H54 (cell line): ENCODE measurements at places on chromosomes 13 and 19.
A peak's percentile ranks its signal among the peaks of the same experiment; 100 is the strongest.

DNA sequence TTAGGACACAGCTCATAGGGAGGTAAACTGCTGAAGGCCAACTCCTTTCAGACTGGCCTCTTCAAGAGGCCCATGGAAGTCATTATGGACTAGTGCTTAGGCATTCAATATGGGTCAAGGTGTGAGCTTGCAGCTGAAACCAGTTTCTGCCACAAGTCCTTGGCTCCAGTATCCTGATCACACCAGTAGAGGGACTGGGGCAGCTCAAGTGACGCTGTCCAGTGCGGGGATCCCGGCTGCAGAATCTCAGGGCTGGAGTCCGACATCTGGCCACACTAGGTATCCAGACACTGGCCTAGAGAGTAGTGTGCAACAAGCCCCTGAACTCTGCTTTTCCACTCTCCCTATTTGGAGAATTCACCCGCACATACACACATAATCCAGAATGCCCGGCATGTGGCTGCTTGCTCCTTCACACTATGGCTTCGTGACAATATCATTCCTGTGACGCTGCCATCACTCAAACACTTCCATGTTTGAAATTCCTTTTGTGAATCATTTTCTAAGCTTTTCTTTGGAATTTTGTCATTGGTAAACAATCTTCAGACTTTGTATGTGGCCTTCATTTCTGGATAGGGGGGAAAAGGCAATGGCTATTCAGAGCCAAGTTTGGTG, 425.1 kb downstream of the EFNB2 start:
- DNase-seq, result no peak

- no peak for DNase-seq
Observed at GRCh38 chr19:19600793-19601330, 17.6 kb downstream of the PBX4 start.

DNA sequence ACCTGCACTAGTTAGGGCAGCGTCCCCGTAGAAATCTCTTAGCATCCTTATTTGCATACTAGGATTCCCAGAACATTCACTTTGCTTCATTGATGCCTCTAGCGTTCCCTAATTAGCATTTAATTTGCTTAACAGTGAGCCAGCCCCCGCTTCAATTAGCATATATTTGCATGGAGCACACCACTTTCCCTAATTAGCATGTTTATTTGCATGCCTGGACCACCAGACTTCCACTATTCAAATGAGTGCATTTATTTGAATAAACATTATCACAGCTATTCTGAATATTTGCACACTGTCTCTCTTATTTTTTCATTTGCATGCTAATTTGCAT, 69.6 kb downstream of the RYR1 start:
- DNase-seq, result no peak

- no peak for DNase-seq
Observed at GRCh38 chr19:16315825-16316505, 8.7 kb upstream of the KLF2 start.

DNA sequence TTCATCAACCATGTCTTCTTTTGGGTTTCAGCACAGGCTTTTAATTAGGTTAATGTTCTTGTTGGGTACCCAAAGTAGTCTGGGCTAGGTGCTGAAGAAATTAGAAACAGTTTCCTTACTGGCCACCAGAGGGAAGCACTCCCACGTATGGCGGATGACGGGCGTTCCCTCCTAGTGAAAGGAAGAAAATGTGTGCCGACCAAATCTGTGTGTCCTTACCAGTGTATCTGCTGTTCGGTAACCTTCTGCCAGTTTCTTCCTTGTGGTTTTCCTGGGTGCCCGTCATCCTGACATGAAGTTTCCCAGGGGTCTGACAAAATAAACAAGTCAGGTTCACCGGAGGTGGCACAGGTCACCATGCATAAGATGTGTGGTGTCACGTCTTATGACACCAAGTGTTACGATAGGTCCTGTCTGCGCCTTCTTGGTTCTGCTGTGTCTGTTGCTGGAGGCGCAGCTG, 6.0 kb upstream of the WDR88 start:
- peak; percentile 86 for DNase-seq

DNA sequence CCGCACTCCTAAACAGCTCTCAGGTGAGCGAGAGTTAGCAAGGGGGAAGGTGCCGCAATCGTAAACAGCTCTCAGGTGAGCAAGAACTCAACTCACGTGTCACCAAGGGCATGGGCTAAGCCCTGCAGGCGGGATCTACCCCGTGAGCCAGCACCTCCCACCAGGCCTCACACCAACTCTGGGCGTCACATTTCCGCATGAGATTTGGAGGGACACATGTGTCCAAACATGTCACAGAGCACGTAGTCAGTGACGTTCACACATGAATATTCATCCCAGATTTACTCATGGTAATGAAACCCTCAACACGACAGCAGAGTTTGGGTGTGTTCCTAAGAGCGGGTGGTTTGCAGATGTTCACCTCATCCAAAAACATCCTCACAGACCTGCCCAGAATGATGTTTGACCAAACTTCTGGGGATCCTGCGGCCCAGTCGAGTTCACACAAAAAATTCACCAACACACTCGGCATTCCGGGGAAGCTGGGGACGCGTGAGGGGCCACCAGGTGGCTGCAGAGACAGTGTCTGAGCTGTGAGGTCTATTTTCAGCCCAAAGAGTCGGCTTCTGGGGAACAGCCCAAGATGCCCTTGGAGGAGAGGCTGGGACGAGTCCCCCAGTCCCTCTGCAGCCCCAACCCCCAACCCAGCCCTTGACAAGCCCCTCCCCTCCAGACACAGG, 19.6 kb downstream of the C2CD4C start:
- no peak for DNase-seq

GRCh38 chr19:16619457-16619856, 8.5 kb downstream of the MED26 start:
- DNase-seq, result no peak

- DNase-seq, result no peak
Observed at GRCh38 chr19:12834976-12835757, 788 bp upstream of the RTBDN start.

DNA sequence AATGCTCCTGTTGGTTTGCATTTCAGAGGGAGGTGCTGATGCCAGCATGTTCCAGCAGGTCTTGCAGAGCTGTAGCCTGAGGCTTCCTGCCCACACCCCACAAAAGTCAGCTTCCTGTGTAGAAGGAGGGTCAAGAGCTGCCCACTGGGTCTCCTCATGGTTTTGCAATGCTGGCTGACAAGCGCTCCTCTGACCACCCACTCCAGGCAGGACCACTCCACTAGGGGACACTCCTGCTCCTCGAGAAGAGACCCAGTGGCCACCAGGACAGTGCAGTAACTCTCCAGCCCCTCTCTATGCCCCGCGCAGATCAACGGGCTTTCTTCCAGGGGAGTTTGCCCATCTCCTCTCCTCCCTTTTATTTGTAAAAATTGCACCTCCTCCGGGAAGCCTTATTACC, 72.9 kb upstream of the UQCRFS1 start:
- no peak for DNase-seq

DNA sequence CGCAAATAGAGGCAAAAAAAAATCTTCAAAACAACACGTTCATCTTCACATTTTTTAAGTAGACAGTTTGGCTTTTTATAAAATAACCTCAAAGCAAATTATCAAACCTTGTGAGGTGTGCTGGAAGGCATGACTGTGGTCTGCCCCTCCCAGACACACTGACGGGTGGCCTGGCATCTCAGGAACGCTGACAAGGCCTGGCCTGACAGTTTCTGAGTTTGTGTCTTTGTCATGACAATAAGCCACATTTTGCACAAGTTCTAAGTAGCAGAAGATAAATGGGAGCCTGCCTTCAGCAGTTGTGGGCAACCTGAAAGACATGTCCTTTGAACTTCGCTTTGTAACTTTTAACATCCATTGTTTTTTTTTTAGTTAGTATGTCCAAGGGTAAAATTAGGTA, 38.5 kb downstream of the SOX21 start:
- no peak for DNase-seq

DNA sequence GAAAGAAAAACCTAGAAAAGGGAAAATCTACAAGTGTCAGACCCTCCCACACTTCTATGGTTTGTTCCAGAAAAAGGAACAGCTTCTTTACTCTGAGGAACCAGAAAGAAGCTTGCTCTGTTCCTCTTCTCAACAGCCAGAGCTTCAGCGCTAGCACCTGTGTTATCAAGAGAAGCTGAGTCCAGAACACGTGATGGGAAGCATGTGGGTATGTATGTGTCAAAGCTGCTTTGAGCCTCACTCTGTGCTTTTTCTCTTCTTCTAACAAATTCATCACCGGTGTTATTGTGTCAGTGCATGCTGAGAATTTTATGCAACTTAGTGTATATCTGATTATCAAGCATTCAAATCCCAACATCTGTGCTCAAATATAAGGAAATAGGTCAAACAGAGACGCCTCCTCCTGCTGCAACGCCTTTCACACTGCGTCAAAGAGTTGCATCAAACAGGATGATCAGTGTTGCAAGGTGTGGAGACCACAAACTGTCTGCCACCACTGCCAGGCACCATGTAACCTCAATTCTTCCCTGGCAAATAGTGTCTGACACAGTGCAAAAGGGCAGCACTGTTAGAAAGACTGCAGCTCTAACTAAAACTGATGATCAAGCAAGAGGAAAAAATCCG, 83.9 kb downstream of the LRRC63 start:
- DNase-seq, result no peak

- DNase-seq, result no peak
Observed at GRCh38 chr19:44609219-44609618, 4.1 kb upstream of the IGSF23 start.

DNA sequence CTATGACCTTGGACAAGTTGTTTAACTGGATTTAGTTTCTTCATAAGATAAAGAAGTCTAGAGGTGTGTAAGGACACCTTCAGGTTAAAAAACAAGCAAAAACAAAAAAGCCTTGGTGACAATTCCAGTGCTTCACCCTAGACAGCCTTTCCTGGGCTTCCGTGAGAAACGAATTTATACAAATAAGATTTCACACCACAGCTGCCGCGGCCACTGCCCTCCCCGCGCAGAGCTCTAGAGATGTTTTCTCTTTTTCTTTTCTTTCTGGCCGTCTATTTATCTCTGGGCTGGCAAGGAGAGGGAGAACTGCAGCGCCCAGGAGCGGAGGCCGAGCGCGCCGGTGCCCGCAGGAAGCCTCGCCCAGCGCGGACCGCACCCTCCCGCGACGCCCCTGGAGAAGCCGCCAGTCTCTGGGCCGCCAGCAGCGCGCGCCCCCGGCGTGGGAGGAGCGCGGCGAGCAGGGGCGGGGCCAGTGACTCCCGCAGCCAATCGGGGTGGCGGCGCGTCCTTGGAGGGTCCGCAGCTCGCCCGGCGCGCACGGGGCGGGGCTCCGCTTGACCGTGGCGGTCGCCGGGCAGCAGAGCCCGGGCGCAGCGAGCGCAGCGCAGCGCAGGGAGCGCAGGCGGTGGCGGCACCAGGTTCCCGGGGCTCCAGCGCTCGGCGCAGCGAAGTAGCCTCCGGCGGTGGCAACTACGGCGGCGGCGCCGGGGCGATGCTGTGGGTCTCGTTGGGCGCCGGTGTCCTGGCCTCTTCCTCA, 107.0 kb downstream of the RXFP2 start:
- peak; percentile 63 for DNase-seq

DNA sequence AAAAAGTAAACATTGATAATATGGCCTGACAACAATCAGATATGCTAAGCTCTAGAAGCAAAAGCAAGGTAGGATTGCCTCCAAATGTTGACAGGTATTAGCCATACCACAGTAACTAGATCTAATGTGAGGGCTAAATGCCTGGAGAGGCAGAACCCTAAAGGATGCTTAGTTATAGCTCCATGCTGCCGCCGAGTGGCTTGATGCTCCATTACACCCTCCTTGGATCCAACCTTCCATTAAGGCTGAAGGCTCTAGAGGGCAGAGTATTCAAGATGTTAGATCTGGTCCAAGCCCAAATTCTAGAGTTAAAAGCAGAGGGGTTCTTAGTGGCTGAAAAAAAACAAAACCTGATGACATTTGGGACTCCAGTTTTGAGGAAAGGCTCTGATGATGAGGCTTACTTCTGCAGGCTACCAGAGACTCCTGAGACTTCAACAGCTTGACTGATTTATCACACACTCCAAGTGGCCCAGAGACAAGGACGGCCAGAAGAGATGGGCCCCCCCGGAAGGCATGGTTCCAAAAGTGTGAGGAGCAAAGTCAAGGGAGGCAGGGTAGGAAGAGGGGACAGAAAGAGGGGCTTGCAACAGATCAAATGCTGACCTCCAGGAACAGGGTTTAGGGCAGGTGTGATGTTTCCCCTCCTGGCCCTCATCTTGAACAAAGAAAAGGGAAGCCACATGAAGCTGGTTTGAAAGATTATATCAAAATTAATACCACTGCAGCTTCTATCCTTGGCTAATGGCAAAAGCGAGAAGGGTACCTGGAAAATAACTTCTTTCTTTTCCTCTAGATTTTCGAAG, 21.9 kb upstream of the CPB2 start:
- peak; percentile 29 for DNase-seq

GRCh38 chr13:71380191-71380590, 486.8 kb downstream of the DACH1 start:
- DNase-seq, result no peak

- DNase-seq, result no peak
Observed at GRCh38 chr13:72886272-72887067, 104.5 kb downstream of the PIBF1 start.

GRCh38 chr19:53958823-53959757, 3.6 kb upstream of the CACNG8 start:
- DNase-seq, result no peak

- DNase-seq, result no peak
Observed at GRCh38 chr13:98214008-98214643, 37.1 kb upstream of the RNF113B start.

DNA sequence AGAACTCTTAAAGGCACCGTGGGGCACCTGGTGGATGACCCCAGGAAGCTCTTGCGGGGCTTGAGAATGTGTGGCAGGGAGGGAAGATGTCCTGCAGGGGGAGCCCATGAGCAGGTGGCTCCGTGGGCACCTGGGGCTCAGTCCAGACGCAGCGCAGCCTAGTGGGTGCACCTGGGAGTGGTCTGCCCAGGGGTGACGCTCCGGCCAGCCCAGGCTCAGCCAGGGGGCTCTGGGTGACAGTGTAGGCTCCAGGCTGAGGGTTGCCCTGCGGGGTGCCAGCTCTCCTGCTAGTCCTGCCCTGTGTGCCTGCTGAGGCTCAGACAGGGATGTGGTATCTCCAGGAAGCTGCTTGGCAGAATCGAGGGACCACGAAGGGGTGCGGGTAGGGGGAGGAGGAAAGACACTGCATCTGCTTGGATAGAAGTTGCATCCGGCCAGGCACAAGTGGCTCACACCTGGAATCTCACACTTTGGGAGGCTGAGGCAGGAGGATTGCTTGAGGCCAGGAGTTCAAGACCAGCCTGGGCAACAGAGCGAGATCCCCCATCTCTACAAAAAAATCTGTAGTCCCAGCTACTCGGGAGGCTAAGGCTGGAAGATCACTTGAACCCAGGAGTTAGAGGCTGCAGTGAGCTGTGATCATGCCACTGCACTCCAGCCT, 15.0 kb upstream of the PGLS start:
- peak; percentile 76 for DNase-seq

- DNase-seq, result no peak
Observed at GRCh38 chr19:6590258-6590826, 608 bp downstream of the CD70 start.

GRCh38 chr19:54268936-54269335, 11.9 kb upstream of the LILRB5 start:
- no peak for DNase-seq

DNA sequence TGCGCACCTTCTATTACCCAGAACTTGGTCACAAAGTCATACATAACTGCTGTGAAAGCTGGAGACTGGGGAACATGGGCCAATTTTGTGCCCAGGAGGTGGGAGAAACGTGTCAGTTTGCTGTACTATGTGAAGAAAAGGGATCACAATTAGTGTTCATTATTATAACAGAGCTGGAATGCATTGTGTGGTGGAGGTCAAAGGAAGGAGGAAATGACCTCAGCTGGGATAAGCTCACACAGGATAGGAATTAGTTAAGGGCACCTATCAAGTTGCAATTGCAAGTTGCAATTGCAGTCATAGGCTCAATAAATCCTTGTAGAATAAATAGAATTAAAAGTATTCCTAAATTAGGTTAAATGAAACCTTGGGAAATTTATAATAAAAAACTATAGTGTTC, 103.9 kb upstream of the OBI1 start:
- no peak for DNase-seq
